ENCODE measurements at places on chromosomes 2 and 18.

DNA sequence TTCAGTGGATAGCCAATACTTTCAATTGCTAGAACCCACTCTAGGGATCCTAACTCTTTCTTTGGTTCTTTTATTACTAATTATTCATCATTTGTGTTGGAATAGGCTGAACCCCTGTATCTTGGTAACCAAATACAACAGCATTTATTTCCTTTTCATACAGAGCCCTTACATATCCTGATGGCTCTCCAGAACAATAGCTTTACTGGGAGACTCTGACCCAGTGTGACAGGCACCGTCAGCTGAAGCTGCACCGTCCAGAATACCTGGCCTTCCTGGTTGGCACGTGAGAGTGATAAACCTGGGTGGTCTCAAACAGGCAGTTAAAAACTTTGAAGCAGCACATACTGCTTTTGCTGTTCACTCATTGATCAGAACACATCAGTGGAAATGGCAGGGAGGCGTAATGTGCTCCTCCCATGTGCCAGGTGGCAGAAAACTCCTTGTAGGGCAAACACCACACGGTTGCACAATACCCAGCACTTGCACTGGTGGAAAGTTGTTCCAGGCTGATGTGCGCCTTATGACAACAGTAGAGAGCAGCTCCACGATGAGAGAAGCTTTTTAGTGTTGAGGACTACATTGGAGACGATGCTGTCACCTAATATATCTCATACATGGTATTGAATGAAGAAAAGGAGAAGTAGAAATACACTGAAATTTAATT lies 456.2 kb downstream of the PARD3B start:
- no peak for DNase-seq

DNA sequence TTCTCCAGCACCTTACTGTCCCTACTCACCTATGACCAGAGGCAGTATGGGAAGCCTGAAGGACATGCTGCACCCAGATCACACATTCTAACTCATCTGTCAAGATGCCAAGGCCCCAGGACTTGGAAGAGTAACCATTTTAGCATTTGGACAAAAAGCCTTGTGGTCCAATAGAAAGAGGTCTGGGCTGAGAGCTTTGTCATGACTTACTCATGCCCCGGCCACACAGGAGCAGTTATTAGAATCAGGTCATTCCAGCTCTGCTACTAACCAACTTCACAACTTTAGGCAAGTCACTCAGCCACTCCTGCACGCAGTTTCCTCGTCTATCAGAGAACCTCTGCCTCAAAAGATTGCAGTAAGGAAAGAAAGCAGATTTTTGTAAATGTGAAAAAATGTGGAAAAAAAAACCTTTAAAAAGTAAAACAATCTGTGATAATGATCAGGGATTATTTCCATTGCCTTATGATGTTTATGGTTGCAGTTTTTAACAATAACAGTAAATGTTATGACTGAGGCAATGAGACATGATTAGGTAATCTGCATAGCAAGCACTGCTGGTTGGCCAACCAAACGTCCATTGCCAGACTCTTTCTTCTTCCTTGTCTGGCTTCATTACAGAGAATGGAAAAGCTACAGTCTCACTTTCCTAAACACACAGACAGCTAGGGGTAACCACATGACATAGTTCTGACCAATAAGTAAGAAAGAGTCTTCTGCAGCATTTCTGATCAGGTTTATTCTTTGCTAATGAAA lies 255.4 kb upstream of the CHAC2 start:
- DNase-seq = no peak

DNA sequence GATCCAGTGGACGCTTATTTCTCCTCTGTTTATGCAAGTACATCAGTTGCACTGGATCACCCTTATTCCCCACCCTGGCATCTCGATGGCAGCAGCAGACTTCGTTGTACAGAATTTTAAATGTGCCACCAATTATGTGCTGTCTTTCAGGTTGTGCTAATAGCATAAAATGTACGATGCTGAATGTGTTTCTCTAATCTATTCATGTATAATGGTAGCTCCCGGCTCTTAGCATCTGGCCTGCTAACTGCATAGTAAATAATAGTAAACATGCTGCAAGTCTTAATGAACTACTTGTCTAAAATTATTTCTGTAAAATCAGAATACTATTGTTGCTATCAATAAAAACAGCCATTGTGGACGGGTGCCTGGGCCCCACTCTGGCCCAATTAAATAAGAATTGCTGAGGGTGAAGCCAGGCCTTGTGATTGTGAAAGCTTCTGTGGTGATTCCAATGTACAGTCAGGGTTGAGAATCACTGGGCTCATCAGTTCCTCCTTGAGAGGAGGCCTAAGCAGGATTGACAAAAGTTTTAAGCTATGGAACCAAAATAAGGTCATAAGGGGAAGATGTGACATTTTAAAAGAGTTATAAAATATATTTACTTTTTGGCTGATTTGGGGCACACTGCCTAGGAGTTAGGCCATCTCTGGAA lies 14.4 kb upstream of the MYO3B start:
- no peak for DNase-seq

- no peak for DNase-seq
Observed at GRCh38 chr2:190277234-190278112, 42.2 kb downstream of the HIBCH start.

- no peak for DNase-seq
Observed at GRCh38 chr18:63757541-63757940, 17.7 kb upstream of the SERPINB7 start.
